H1 (cell line): ENCODE measurements at places on chromosomes 2 and 18. TPM values are rescaled to one million over a fixed set of nuclear protein-coding genes. Genes with fewer than 3 reads are reported as not detected.

Gene EHD3
- 12.0 TPM in 2 replicates for total RNA-seq

Gene CDK5R2
- not detected in 2 replicates for total RNA-seq

Gene DTNA
- 29.0 and 32.7 TPM in 2 replicates for total RNA-seq

Gene ACTG2
- 11.0 and 13.7 TPM in 2 replicates for total RNA-seq

Gene TMEM37
- total RNA-seq, result 9.9 and 11.0 TPM in 2 replicates
